Muscle of leg (tissue), 16 donors: ENCODE measurements at places on chromosomes 1 and 21.
A peak's percentile ranks its signal among the peaks of the same experiment; 100 is the strongest.

DNA sequence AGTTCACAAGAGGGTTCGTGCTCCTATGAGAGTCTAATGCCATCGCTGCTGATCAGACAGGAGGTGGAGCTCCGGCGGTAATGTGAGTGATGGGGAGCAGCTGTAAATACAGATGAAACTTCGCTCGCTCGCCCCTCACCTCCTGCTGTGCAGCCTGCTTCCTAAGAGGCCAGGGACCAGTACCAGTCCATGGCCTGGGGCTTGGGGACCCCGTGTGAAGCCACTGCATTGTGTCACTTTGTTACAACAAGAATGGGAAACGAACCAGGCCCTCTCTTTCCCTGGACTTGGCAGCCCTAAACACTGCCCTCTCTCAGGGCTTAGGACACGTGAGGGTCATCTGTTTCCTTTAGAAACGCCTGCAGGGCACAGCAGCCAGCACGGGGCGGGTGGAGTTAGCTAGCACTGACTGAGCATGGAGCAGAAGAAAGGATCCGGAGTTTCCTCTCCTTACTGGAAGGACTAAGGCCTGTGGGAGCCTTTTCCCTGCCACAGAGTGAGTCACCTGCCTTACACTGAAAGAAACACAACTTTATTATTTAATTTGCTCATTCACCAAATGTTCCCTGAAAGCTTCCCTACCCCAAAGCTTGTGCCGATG lies 185.2 kb upstream of the TMEM51 start:
- DNase-seq, result peak; percentile 75

GRCh38 chr1:234933475-234933874 lies 195.2 kb downstream of the TOMM20 start:
- DNase-seq, result no peak

DNA sequence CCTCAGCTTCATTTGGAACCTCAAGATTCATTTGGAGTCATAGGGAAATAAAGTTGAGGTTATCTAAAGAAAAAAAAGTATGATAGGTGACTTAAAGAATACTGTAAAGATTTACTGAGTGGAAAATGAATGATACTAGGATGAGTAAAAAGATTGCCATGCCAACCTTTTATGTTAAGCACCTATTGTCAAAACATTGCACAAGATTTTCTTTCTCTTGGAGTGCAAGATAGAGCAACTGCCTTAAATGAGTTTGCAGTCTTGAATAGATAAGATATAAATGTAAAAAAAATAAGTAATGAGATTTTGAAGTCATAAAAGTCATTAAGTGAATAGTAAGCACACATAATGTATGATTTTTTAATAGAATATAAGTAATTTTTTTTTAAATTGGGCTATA lies 5.1 kb upstream of the ANGPTL1 start:
- DNase-seq, result no peak

DNA sequence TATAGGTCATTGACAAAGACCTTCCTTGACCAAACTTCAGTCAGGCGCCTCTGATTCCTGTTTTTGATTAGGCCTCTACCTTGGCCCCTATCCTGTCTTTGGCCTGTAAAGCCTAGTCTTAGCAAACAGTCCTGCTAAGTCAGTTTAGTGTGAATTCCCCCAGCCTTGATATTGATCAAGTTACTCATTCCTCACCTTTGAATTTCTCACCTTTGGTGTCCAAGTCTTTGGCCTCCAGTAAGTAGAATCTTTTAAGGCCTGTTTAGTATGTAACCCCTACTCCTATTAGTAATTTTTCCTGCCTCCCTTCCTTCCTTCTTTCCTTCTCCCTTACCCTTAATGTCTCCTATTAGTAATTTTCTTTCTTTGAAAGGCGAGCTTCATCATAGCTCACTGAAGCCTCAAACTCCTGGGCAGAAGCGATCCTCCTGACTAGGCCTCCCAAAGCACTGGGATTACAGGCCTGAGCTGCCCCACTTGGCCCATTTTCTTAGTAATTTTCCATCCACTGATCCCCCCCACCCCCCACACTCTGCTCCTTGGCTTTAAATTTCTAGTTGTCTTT lies 13.0 kb upstream of the ZNF692 start:
- DNase-seq, result no peak

DNA sequence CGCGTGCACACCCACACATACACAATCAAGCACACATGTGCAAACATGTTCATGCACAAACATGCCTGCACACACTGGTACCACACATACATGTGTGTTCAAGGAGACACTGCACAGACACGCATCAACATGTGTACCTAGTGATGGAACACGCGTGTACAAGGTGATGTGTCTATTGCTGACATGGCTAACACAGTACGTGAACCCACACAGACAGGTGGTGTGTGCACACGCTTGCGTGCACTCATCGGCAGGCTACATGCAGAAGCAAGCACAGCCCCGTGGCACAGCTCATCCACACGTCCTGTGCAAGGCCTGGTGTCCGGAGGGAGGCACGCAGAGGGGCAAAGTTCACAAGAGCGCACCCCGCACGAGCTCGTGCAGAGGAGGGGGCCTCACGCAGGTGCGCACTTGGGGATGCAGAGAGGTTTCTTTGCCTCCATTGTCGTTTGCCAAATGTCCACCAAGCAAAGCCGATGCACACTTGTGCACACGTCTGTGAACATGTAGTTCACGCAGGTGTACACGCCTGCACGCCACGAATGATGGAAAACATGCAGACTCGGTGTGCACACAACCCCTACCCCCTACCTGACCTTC lies 969 bp downstream of the ACAP3 start:
- no peak for DNase-seq

- DNase-seq, result no peak
Measured at GRCh38 chr1:87204441-87204840, 124.2 kb upstream of the LMO4 start.

- no peak for DNase-seq
Measured at GRCh38 chr1:153733970-153734369, 6.1 kb downstream of the INTS3 start.

- no peak for DNase-seq
Measured at GRCh38 chr1:23720256-23720995, 22.8 kb upstream of the ELOA start.

- peak; percentile 69 for DNase-seq
Measured at GRCh38 chr1:56200442-56200841, 378.9 kb downstream of the PLPP3 start.

- DNase-seq, result no peak
Measured at GRCh38 chr1:164137273-164137925, 421.6 kb upstream of the PBX1 start.

- peak; percentile 45 for DNase-seq
Measured at GRCh38 chr1:24362982-24363614, 43.9 kb downstream of the GRHL3 start.

- DNase-seq, result no peak
Measured at GRCh38 chr1:209670441-209671082, 4.7 kb upstream of the G0S2 start.

DNA sequence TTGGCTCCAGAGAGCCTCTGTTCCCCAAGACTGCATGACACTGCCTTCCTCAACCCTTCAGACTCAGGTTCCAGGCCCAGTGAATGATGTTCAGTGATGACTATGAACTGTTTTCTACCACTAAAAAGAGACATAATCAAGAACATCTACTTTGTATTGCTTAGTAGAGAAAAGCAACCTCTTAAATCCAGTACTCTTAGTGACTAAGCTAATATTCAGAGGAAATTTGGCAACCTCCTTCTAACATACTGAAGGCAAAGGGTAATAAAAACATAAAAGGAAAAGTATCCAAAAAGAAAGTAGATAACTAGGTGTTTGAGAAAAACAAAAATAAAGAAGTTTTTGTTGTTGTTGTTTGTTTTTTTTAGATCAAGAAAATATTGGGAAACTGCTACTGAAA lies 153.3 kb upstream of the RUNX1 start:
- DNase-seq, result no peak

GRCh38 chr1:107748531-107748930 lies 216.4 kb downstream of the VAV3 start:
- peak; percentile 54 for DNase-seq

DNA sequence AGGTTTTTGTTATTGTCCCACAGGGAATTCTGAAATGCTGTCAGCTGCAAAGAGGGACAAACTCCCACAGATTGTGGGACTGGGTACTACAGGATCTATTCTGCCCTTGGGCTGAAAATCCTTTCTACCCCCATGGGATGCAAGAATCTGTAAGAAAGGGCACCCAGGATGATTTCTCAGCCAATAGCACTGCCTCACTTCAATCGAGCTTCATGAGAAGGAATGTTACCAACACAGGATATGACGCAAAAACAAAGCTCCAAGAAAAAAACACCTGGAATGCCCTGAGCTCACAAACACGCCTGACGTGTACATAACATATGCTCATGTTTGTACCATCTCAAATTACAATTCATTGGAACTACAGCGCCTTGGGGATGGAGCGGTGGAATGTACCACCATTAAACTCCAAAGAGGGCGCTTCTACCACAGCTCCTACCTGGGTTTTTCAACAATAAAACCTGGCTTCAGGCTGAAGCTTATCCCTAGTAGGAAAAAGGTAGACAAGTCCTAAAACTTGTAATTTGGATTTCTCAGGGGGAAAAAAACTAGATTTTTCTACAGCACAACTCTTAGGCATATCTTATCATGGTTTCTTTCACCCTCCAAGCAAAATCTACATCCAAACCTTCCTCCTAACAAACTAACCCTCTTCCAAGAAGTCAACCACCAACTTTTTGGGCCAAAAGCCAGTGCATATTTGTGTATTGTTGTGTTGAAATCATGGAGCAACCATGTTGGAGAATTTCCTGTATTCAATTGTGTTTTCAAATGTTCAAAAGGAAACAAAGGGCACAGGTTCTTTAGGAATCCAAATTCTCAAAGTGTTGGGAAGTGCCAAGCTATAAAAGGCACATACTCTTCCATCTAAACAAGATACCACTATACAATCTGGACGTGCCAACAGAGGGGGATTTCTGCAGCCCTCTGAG lies 78.9 kb downstream of the TGFBR3 start:
- DNase-seq, result peak; percentile 61

GRCh38 chr21:35426897-35427296 lies 377.8 kb upstream of the RUNX1 start:
- DNase-seq, result no peak

- DNase-seq, result peak; percentile 85
Measured at GRCh38 chr1:235513495-235514366, 9.5 kb upstream of the B3GALNT2 start.

DNA sequence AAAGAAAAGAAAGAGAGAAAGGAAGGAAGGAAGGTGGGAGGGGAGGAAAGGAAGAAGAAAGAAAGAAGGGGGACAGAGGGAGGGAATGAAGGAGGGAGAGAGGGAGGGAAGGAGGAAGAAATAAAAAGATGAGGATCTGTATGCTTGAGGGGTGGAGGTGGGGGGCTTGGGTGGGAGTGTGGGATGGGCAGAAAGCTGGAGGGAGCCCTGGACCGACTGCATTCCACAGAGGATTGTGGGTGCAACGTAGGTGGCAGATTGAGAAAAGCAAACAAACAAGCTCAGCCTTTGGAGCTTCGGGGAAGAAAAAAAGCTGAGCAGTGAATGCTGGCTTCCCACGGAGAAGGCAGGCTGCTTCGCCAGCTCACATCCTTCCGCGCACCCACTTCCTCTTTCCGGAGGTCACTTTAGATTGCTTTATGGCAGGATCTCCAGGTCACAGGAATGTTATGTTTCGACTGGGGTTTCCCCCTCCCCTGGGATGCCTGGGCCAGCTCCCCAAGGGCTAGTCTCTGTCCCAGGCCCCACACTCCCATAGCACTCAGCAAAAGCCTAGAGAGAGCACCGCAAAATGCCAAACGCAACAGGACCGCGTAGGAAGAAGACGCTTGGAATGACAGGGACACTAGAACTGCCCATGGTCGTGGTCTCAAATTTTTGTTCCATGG lies 20.7 kb upstream of the LGALS8 start:
- DNase-seq, result peak; percentile 72

DNA sequence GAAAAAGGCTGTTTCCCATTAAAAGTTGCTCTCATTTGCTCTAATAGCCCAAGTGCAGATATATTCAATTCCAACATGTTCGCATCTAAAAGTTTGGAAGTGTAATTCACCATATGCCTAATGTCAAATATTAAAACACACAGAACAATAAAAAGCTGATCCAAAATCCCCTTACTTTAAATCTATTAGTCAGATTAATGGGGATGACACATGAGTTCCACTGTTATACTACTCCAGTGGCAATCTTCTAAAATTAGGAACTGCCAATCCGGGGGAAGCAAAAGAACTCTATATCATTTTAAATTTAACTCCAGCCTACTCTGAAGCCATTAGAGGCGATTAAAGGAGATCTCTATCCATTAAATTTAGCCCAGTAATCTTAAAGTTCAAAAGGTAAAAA lies 317.1 kb downstream of the NTNG1 start:
- DNase-seq, result peak; percentile 57

DNA sequence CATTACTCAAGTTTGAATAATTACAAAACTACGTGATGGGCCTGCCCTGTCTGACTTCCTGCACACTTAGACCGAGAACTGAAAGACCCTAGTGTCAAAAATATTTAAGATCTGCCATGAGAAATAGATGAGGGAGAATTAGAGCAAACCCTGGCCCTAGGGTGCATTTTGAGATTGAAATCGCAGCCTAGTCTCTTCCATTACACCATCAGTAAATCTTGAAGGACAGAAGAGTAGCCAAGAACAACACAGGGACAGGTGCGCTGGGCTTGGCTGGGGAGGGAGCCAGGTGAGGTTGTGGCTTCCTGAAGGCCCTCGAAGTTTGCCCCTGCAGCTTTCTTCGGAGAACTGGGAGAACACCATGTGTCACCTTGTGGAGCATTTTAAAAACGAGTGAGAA lies 36.7 kb upstream of the KIF26B start:
- DNase-seq, result no peak

DNA sequence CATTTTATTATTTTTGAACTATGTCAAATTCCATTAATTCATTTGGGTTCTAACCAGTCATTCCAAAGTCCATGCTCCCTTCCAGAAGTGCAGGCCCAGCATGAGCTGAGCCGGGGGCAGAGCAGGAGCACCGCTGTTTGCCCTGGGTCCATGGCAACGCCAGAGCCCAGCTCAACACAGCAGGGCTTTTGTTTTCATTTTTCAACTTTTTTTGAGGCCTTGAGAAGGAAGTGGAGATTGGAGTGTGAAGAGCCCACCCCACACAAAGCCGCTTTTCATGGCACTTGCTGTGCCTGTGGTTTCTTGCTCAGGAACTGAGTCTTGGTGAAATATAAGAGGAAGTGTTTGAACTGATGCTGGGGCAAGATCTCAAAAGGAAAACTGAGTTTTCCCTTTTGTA lies 13.2 kb upstream of the PRMT2 start:
- peak; percentile 82 for DNase-seq

- peak; percentile 75 for DNase-seq
Measured at GRCh38 chr1:94912263-94913184, 14.4 kb downstream of the CNN3 start.

DNA sequence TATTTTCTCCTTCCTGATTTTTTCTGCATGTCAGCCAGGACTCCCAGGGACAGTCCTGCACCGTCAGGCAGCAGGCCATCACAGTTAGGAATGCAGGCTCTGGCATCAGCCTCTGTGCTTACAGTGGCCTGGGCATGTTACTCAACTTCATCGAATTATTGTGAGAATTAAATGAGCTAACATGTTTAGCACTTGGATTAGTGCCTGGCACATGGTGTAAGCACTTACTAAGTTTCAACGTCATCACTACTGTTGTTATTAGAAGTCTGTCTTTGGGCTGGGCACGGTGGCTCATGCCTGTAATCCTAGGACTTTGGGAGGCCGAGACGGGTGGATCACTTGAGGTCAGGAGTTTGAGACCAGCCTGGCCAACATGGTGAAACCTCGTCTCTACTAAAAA lies 45.1 kb downstream of the SCCPDH start:
- no peak for DNase-seq
